ENCODE measurements at places on chromosomes 3 and 15.
A peak's percentile ranks its signal among the peaks of the same experiment; 100 is the strongest.

GRCh38 chr15:66558271-66558670 is 7.5 kb downstream of the LCTL start:
- no peak for DNase-seq

GRCh38 chr3:27535809-27536392 is 51.7 kb upstream of the SLC4A7 start:
- no peak for DNase-seq

DNA sequence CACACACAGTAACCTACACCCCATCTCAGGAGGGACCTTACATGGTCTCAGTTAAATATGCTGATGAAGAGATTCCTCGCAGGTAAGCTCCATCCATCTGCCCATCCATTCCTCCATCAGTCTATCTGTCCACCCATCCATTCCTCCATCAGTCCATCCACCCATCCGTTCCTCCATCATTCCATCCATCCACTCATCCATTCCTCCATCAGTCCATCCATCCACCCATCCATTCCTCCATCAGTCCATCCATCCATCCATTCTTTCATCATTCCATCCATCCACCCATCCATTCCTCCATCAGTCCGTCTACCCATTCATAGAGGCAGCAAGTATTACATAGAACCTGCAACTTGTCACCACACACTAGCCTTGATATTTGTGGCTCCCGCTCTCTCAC is 77.9 kb downstream of the DNASE1L3 start:
- DNase-seq, result no peak

DNA sequence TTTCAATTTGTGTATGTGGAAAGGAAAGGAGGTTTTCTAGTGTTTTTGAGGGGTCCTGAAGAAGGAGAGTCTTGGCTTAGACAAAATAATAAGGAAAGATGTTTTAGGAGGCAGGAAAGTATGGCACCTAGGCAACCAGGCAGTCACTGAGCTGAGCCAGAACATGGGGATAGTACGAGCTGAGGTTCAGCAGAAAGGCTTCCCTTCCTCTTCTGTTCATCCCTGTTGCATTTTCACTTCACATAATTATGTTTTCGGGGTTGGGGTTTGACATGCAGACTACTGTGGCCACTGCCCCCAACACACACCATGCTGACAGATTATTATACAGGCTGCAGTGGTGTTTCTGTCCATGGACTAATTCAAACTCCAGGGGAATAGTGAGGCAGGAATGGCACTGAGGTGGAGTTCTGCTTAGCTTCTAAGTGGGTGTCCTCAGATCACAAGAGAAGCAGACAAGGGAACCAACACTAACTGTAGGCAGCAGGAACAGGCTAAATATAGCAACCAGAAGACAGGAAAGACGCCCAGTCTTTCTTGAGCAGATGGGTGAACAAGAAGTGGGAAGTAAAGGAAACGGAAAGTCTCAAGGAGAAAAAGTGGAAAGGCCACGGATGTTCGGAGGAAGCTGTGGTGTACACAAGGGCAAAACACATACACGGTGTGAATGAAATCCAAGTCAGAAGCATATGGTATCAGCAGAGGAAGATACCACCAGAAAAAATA is 305.8 kb downstream of the PLCL2 start:
- DNase-seq, result no peak

DNA sequence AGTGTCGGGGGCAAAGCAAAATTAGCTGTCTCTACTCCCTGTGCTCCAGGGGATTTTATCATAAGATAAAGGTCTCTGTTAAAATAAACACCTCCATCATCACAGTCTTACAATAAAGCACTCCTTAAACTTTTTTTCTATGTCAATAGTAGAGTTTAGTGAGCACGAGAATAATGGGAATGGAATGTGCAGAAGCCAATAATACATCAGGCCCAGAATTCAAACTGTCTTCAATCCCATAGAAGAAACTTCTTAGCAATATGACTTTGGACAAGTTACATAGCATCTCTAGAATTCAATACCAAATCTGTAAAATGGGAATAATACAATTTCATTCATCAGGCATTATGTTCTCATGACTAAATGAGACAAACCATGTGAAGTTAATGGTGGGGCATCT is 49.0 kb upstream of the EPHA3 start:
- DNase-seq, result no peak

DNA sequence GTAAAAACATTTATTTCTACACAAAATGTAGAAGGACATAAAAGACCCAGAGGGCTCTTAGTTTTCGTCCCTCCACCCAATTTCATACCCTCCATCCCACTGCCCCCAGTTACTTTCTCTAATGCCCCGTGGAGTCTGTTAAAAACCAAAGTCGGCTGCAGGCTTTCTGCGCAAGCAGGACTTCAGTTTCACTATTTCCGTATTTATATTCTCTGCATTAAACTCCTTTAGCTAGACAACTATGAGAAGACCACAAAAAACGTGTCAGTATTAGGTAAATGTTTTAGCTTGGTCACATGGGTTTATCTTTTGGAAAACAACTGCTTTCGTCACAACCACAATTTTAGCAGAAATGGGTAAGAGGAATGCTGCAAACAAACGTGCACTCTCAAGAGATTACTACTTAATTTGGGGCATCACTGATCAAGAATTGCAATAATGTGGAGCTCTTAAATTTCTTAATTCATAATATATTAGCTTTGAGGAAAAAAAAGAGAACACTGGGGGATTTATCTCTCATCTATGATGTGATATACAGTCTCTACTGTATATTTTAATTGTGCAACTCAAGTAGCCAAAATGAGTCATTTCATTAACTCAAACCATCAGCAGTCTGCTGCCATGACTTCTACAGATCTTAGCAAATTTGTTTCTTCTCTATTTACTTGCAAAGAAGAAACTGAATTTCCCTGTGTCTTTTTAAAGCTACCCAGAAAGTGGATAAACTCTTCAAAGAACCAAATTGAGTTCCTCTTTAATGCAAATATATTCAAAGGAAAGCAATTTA is 740 bp upstream of the NSMCE3 start:
- peak; percentile 6 for DNase-seq

GRCh38 chr3:85783291-85783690 is 824.5 kb downstream of the CADM2 start:
- no peak for DNase-seq

GRCh38 chr3:169931747-169932520 is 20.6 kb downstream of the SAMD7 start:
- no peak for DNase-seq

Data from T-helper 2 cell (primary cell).